ENCODE measurements at places on chromosomes 5 and 9.

- DNase-seq = no peak
Measured at GRCh38 chr9:137606005-137606621, 627 bp downstream of the ARRDC1 start.

DNA sequence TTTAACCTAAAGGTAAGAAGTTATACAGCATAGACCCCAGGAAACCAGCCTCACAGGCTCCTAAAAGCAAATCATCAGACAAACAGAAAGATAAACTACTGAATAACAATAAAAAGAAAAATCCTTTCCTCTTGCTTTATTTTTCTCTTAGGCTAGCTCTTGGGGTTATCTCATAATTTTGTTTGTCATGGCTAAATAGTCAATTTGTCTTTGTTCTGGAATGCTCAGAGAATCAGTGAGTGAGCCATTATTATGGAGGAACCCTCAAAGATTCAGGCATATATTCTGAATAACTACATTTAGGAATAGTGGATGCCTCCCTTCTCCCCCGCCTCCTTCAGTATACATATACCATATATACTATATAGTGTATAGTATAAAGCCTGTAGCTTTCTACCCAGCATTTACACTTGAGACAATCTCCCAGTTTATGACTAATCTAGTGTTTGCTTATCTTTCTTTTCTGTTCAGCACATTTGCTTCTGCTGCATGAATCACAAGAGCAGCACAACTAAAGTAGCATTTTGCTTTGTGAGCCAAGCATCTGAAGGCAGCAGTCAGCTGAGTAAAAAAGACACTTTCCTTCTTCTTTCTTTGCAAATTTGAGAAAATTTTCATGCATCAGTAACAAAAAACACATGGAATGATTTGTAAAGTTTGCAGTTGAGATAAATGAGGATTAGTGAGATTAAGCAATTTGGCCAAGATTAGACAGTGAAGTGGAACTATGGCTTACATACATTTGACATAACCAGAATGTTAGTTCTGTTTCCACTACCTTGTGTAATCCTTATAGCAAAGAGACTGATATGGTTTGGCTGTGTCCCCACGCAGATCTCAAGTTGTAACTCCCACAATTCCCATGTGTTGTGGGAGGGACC is 45.3 kb upstream of the PPP3R2 start:
- no peak for DNase-seq

DNA sequence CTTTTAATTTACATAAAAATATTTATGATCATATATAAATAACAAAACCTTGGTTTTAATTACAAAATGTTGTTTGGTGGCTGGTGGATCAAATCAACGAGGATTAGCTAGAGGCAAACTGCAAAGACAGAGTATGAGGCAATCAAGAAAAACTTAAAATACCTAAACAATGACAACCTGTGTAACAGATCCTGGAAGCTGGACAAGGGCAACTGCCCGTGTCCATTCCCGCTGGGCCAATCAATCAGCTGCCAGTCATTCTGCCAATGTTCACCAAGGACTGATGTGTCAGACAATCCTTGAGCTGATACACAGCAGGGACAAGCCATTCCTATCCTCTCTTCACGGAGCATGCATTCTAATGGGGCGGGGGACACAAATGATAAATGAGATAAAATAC is 3.2 kb upstream of the TENT4A start:
- no peak for DNase-seq

DNA sequence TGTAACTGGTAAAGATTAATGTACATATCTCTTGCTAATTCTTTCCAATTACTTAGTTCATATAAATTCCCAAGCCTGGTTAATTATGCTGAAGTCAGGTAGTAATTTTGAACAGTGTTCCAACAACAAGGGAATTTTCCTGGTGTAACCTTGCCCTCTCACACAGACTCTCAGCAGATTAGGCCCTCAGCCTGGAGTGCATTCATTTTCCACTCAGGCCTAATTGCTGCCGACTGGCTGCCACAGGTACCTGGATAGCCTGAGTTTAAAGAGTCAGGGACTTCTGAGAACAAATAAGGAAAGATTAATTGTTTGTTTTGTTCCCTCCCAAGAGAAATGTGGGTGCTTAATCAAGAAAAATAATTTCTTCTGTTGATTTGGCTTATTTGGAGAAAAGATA is 71.4 kb downstream of the PPIC start:
- DNase-seq = no peak

GRCh38 chr9:2595973-2596372 is 25.6 kb upstream of the VLDLR start:
- DNase-seq = no peak

Data from cortex of kidney (tissue), 1 donor.